ENCODE measurements at places on chromosomes 4 and X.

GRCh38 chr4:7988437-7988836, 48.8 kb upstream of the AFAP1 start:
- DNase-seq: no peak

DNA sequence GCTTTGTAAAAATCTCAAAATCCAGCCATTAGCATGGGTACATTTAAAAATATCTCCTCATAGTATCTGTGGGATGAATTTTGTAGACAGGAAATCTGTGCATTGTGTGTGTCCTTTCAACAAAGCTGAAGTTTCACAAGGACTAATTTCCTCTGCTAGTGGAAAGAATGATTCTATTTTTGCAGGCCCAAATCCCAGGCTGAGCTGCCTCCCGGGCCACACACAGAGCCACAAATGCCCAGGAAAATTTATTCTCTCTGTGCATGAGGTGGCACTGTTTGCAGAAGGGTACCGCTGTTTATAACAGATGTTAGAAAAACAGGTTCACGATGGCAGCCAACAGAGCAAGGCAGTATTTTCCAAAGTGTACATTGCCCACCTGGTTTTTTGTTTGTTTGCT, 11.0 kb upstream of the VCX3B start:
- no peak for DNase-seq

- DNase-seq: no peak
Measured at GRCh38 chrX:2708021-2708420, 16.9 kb downstream of the CD99 start.

DNA sequence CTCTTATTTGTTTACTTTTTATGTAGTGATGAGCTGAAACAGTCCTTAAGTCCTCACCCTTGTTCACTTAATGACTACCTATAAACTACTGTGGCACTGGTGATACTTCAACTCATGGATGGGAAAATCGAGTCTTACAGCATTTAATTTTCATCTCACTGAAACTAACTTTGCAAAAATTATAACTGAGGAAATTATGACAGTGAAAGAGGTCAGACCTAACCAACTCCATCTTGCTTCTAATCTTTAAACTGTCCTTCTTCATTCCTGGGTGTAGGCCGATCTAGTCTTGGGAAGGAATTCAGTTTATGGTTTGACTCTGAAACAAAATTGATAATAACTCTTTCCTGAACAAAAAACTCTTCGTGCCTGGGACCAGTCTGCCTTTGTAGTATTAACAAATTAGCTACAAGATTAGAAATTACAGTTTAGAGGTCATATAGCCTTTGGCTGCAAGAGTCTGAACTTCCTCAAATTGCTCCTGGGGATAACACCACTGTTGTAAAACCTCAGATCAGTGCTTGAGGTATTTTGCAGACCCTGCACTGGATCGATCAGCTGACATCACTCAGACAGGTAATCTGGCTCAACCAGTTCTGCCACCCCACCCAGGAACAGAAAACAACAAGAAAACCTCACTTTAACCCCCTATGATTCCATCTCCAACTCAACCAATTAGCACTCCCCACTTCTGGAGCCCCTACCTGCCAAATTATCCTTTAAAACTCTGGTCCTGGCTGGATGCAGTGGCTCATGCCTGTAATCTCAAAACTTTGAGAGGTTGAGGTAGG, 995.7 kb upstream of the PRKX start:
- no peak for DNase-seq

- DNase-seq: no peak
Measured at GRCh38 chrX:155071694-155072280, 479 bp downstream of the BRCC3 start.

DNA sequence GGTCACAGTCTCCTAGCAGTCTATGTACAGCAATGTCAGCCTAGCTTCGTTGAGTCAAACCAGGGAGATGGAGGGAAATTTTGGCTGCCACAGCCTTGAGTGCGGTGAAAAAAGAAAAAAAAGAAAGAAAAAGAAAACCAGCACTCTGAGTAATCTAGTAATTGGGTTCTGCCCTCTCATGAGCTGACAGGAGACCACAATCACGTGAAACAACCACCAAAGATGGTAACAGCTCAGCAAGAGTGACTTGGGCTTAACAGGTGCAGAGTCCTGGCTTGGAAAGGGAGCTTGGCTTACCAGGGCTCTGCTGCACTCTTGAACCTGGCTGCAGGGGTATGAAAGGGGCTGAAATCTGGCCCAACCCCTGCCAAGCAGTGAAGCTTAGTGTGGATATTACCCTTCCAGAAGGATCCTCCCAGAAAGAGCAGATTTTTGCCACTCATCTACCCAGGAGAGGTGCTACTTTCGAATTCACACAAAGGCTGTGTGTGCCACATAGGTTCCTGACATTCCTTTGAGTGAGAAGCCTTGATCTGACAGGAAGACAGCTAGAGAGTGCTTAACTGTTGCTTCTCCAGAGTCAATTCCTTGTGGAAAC, 350.3 kb downstream of the PTTG2 start:
- no peak for DNase-seq

- DNase-seq: no peak
Measured at GRCh38 chrX:40150503-40150902, 52.7 kb upstream of the BCOR start.
